ENCODE measurements at places on chromosomes 6 and 20.

DNA sequence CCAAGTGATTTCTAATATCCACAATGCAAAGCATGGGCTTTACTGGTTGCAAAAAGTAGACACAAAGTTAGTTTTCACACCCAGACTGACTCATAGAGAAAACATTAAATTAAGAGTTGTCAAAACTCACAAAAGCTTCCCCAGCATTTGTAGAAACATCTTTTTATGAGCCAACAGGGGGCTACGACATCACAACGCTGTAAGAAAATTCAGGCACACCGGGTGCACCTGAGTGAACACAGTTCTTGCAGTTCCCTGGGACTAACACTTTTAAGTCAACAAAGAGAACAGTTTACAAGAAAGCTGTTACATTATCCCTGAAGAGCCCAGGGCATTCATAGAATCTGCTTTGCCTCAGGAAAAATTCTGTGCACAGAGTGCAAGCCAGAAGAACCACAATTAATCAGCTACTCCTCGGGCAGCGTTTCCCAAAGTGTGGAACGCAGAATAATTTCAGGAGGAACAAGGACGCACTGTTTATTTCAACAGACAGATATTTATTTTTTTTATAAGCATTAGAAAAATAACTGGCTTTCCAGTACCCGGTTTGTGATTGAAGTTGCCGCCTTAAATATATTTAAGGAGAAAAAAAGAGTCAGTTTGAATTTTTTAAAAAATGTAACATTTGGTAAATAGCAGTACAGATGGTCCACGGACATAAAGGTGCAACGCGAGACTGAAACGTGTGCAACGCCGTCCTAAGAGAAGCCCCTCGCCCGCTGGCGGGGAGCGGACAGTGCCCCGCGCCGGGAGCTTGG lies 1.2 kb downstream of the NCOA5 start:
- no peak for DNase-seq

GRCh38 chr6:146545581-146545980 lies 1.9 kb downstream of the RAB32 start:
- DNase-seq: no peak

GRCh38 chr6:13226071-13226470 lies 102.3 kb downstream of the TBC1D7 start:
- no peak for DNase-seq

GRCh38 chr20:5402903-5403531 lies 86.3 kb upstream of the PROKR2 start:
- DNase-seq: no peak

- no peak for DNase-seq
These were observed 478.0 kb downstream of the MMUT start for GRCh38 chr6:48985025-48985424.

- DNase-seq: no peak
These were observed 6.6 kb upstream of the BTBD9 start for GRCh38 chr6:38646166-38646878.

- peak; percentile 91 for DNase-seq
These were observed 31.9 kb downstream of the NTSR1 start for GRCh38 chr20:62740286-62741141.

DNA sequence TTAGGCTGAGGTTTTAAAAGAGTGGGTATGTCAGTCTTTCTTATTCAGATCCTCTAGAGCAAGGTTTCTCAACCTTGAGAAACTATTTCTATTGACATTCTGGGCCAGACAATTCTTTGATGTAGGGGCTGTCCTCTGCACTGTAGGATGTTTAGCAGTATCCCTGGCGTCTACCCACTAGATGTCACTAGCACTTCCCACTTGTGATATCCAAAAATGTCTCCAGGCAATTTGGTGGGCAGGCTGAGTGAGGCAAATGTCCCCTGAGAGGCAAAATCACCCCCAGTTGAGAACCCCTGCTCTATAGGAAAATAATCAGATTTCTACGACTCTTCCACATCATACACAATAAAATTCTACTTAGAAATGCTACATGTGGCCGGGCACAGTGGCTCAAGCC lies 7.7 kb upstream of the ZKSCAN8 start:
- peak; percentile 7 for DNase-seq
